ENCODE measurements at places on chromosomes 2 and 18.

- no peak for DNase-seq
Measured at GRCh38 chr18:51039138-51040112, 9.4 kb downstream of the SMAD4 start.

- DNase-seq: no peak
Measured at GRCh38 chr2:69227716-69228115, 159.3 kb downstream of the GFPT1 start.

DNA sequence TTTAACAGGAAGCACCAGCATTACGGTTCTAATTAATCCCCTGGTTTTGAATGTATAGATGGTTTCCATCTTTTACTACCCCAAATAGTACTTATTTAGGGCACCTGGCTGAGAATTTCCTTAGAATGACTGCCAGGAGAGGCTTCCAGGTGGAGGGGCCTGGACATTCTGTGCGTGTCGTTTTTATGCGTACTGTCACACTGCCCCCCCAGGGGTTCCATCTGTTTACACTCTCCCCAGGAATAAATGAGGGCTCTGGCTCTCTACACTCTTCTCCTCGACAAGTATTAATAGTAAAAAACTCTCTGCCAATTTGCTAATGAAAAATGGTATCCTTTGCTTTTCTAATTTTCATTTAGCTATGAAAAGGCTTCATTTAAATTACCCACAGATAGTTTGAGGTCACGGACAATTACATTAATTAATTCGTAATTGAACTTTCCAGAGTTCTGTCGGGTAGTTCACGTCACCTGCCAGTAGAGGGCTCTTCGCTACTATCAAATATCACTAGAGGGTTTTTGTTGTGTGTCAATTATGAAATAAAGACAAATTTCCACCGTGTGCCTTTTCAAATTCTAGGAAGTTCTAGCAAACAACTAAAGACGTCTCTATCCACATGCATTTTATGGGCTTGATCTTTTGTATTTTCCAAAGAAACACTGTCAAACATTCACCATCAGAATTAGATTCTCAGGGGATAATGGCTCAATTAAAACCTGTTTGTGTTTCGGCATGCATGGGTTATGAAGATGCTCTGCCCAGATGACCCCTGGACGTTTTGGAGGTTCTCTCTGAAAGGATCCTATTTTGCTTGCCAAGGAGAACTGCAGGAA, 88.8 kb upstream of the ASB18 start:
- DNase-seq: peak; percentile 31

DNA sequence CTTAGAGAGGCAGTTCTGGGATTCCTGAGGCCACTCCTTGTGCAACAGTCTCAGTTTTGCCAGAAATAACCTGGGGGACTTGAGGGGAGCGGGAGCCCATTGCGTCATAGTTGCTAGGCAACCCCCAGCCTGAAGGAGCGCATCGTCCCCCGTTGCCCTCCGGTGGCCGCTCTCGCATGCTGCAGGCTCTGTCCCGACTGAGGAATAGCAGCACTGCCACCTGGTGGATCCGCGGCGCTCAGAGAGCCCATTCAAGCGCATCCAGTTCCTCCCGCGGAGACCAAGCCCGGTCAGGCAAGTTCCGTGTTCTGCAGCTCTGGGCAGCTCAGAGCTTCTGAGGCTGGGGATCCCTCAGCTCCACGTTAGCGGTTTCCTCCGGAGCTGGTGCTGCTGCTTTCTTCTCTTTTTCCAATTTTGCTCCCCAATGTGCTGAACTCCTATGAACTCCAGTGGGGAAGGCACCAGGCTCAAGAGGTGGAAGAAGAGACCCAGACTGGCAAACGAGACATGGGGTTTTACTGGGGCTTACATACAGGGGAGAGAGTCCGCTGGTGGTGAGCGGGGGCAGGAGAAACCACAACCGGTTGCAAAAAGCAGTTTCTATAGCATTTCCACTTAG, 15.1 kb downstream of the SLC4A3 start:
- peak; percentile 90 for DNase-seq

- DNase-seq: no peak
Measured at GRCh38 chr2:24485197-24485596, 5.9 kb upstream of the NCOA1 start.

DNA sequence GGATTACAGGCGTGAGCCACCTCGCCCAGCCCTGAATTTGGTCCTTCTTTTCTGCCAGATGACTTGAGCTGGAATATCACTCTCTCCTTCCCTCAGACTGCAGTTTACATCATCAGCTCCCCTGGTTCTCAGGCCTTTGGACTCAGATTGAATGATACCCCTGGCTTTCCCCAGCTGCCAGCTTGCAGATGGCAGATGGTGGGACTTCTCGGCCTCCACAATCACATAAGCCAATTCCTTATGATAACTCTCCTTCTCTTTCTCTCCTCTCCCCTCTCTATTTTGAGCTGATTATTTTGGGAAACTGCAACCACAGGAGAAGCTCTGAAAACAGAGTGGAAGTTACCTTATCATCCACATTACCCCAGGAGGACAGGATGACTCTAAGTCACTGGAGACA, 33.4 kb upstream of the ATP8B1 start:
- DNase-seq: no peak

- DNase-seq: no peak
Measured at GRCh38 chr2:8324164-8324856, 357.5 kb upstream of the ID2 start.

- no peak for DNase-seq
Measured at GRCh38 chr2:190344276-190344827, 963 bp downstream of the INPP1 start.

DNA sequence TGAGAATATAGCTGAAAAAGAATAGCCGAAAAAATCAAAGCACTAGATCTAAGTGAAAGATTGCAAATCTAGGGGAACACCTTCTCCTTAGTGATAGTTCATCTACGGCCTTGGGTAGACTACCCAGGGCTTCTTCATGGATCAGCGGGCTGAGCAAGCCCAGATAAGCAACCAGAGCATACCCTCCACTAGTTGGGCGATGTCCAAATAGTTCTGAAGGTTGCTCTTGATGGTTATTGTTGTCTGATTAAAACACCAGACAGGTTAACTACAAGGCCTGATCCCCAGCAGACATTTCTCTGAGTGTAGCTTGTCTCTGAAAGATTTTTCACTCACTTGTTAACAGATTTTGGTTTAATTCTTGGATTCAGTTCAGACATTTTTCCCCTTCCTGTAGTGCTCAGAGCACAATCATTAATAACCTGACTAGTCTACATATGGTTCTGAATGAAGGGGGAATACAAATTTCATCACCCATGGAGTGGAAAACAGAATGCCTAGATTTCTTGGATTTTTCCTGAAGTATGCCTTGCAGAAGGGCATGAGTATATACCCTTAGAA, 99.6 kb downstream of the BABAM2 start:
- no peak for DNase-seq

- DNase-seq: no peak
Measured at GRCh38 chr2:14239605-14240004, 392.9 kb upstream of the LRATD1 start.

GRCh38 chr2:173033084-173033483, 42.6 kb upstream of the MAP3K20 start:
- DNase-seq: no peak

DNA sequence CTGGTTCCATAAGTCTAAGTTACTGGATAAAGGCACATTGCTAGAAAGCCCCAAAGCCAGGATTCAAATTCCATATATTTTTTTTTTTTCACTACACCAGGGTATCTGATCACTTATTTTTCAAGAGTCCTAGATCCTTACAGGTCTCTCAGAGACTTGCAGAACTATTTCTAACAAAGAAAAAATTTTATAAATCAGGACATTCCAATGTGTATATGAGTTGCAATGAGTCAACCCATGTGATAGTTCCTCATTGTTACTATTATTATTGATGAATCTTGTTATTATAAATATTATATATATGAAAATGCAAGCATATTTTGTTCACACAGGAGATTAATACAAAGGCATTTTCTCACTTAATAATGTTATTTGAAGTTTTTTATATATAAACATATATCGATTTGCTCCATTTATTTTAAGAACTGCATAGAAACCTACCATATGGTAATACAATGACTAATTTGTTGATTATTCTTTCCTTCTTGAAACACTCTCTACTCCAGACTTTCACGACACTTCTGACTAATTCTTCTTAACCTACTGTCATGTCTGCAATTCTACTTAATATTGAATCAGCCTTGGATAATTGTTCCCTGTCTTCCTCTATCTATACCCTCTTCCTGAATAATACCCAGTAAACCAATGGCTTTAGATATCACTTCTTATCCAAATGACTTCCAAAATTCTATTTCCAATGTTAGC, 968.4 kb upstream of the NRXN1 start:
- no peak for DNase-seq

DNA sequence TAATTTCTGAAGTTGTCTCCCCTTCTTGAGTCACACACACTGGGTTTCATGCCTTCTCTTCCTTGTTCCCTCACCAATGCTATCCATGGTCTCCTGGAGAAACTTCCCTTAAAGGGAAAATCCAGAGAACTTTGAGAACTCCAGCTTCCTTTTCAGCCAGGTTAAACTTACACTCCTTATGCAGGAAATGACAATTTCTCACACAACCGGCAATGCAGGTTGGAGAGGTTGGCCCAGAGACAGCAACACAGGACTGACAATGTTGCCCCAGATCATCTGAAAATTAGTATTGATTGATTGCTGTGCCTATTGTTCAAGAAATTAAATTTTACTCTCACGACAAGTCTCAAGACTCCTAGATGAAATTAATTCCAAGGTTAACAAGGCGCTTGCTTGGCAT, 292.2 kb downstream of the NYAP2 start:
- DNase-seq: no peak

DNA sequence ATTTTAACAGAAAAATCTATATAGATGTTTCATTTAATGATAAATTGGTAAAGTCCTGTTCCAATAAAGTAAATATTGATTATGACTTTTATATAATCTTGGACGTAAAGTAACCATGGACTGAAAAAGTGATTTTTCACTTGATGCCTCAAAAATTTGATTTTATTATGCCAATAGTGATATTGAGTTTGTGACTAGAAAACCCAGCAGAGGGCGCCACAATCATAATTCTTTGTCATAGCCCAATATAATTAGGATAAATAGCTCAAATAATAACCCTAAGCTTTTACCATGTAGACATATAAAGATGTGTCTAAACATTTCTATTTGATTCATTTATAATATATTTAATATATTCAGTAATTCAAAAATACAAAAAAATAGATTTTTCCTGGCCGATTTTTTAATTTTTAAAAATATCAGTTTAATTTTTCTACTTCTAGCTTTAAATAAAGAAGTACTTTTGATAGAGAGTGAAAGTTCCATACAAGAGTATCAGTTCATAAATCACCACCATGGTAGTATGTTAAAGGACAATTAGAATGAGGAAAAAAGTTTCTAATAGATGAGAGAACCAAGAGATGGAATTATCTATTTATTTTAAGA, 30.7 kb downstream of the CAMKMT start:
- DNase-seq: peak; percentile 54

- no peak for DNase-seq
Measured at GRCh38 chr2:149394864-149395263, 64.5 kb downstream of the LYPD6 start.

- DNase-seq: no peak
Measured at GRCh38 chr2:236677368-236677767, 107.7 kb downstream of the ACKR3 start.

DNA sequence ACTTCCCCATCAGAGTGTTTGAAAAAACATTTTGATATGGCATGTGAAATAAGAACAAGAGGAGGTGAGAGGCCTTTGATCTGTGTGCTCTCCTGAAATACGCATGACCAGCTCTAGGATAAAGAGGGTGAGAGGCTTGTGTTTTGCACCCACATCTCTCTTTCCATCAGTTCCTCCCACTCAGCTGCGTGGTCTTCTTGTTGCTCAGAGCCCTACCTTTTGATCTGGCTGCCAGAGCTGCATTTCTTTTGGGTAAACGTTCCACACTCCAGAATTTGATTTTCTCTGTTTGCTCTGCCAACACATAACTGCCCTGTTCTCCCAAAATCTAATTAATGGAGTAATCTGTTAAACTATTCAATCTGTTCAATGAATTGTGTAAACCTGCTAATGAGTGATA, 72.0 kb upstream of the FN1 start:
- no peak for DNase-seq

- DNase-seq: no peak
Measured at GRCh38 chr2:69340101-69340775, 46.8 kb downstream of the GFPT1 start.

DNA sequence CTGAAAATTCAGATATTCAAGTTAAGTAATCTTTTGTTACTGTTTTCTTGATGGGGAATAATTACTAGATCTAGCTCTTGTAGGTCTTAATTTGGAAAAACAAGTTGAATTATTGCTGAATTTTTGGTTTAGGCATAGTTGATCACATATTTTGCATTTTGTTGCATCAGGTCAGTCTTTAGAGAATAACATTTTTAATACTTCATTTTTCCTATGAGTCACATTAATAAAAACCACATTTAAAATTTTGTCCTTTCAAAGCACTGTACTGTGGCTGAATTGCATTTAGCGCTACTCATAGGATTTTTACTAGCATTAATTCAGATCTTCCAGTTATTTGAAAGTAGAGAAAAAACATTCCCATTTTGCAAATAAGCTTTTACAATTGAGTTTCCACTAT, 23.2 kb downstream of the MAP4K4 start:
- no peak for DNase-seq

DNA sequence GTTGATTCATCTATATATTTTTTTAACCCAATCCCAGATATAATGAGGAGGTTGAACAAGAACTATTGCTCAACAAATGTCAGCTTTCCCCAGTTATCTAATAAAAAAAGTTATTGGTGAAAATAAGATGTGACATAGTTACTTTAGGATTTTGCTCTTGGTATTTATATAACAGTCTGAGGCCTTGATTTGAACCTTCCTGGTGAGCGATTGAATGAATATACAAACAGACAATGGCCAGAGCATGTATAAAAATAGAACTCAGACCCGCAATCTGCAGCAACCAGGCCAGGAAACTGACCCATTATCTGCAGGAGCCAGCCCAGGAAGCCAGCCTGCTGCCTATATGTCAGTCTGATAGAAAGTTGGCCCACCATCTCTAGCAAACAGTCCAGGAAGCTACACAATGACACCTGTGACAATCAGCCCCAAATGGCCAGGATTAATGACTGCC, 81.6 kb downstream of the HS6ST1 start:
- DNase-seq: no peak

- DNase-seq: no peak
Measured at GRCh38 chr2:180873219-180873618, 107.2 kb upstream of the UBE2E3 start.

GRCh38 chr2:206920951-206921350, 18.4 kb upstream of the CPO start:
- DNase-seq: no peak

- no peak for DNase-seq
Measured at GRCh38 chr18:48806551-48807261, 144.1 kb downstream of the SMAD7 start.

DNA sequence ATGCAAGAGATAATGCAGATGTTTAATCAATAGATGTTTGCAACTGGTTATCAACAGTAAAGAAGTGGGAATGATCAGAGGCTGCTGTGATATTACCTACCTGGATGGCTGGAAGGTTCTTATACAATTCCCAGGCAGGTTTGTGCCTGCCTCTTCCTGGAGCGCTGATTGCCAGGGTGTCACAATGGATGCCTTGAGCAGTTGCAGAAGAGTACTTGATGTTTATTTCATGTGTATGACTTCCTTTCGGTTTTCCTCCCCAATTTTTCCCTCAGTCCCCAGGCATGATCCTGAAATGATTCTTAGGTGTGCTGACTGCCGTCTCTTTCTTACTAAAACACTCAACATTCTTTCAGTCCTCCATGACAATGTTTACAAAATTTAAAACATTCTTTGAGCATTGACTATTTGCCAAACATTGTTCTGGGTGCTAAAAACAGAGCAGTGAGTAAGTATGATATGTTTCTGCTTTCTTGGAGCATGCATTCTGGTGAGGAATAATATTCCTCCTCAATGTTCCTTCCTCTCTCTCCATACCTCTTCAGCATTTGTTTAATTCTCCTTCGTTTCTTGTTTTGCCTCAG, 416.6 kb upstream of the TRIB2 start:
- DNase-seq: no peak

Data from stimulated activated CD4-positive, alpha-beta T cell treated with anti-CD3 and anti-CD28 coated beads, Interleukin-4, amount 100 ng/mL, for 24 hours (primary cell).